Progenitor cell of endocrine pancreas (in vitro differentiated cells): ENCODE measurements at places on chromosomes 4 and X.

DNA sequence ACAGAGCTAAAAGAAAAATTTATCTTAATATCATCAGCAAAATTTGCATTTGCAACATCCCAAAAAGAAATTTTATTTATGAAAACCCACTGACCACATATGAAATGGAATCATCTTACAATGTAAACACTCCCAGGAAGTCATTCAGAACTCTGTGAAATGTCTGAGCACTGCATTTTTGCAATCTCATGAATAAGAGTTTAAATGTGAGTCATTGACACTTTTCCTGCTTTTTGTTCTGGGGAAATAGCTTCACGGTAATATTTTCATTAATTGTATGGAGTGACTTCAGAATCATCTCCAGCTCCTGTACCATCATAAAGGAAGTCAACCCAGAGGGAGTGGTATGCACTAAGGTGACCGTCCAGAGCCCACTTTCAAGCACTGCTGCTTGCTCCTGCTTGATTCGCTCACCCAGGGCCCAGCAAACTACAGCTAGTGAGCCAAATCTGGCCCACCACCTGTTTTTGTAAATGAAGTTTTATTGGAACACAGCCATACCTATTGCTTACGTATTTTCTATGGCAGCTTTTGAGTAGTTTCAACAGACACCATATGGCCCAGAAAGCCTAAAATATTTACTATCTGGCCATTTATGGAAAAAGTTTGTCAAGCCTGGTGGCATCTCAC, 17.2 kb downstream of the EDNRA start:
- DNase-seq, result no peak

- DNase-seq, result no peak
Measured at GRCh38 chr4:152188801-152189200, 347.1 kb downstream of the FBXW7 start.

- DNase-seq, result no peak
Measured at GRCh38 chrX:110403441-110404238, 45.0 kb downstream of the RTL9 start.

DNA sequence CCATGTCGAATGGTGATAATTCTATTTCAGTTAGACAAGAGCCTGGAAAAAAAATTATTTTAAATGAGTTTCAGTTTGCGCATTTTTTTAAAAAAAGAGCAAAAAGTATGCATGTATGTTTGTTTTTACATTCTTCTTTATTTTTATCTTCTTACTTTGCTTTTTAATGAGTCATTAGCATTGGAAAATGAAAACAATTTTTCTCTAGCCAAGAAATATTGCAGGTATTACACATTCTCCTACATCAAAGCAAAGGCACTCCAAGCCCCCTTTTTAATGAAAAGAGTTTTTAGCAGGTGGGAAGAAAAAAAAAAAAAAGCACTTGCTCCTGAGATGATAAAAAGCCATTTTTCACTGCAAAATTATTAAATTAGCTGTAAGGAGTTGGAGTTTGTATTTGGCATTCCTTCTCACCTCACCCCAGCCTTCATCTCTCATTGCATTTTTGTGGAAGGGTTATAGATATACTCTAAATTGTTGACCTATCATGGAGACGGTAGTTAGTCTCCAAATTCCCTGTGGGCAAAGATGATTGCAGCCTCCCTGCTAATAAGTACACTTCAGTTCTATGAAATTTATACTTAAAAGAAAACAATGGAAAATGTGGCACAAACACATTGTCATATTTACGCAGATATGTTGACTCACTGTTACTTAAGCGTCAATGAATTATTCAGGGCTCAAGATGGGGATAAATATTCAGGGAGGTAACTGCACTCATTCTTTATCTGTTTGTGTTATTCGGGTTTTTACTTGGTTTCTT, 43.8 kb downstream of the PALLD start:
- no peak for DNase-seq

- DNase-seq, result no peak
Measured at GRCh38 chr4:104020641-104021040, 300.9 kb upstream of the TACR3 start.

GRCh38 chr4:3073158-3074077, 920 bp downstream of the HTT-AS start:
- DNase-seq, result peak; percentile 39

GRCh38 chr4:37803348-37803973, 23.0 kb upstream of the PGM2 start:
- DNase-seq, result no peak

- no peak for DNase-seq
Measured at GRCh38 chr4:104728380-104729122, 233.9 kb upstream of the CXXC4 start.

DNA sequence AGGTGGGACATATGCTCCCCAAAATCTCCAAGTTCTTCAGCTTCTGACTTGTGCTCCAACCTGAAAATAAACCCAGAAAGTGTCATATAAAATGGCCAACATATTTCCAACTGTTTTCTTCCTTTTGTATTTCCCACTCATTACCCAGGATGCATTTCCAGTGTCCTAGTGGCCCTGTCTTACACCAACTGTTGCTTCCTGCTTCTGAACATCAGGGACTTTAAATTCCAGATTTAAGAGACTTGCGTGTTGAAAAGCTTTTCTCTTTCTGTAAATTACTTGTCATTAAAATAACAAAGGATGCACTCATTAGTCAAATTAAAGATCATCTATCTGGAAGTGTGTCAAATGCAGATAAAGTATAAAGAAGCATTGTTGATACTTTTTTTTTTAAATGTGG, 19.9 kb downstream of the MID1 start:
- DNase-seq, result no peak

- DNase-seq, result peak; percentile 27
Measured at GRCh38 chr4:185183622-185184281, 20.0 kb downstream of the CFAP97 start.

- DNase-seq, result no peak
Measured at GRCh38 chr4:169398316-169398715, 127.6 kb upstream of the SH3RF1 start.

- no peak for DNase-seq
Measured at GRCh38 chr4:48275247-48275646, 5.6 kb upstream of the TEC start.

- no peak for DNase-seq
Measured at GRCh38 chr4:173243321-173243720, 74.7 kb downstream of the GALNT7 start.

DNA sequence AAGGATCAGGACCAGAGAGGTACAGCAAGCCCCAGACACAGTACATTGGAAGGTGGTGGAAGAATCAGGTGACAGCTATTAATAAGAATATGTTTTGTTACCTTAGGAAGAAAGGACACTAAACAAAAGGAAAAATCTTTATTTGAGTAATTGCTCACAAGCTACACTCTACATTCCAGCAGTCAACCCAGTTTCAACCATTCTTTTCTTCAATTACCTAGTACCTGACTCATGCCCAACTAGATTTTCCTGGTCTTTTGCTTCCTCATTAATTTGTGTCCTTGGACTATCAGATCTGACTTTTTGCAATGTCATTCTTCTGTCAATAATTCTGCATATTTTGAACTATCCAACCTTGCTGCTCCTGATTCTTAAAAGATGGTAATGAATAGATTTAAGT, 22.5 kb upstream of the GLRA2 start:
- DNase-seq, result no peak

DNA sequence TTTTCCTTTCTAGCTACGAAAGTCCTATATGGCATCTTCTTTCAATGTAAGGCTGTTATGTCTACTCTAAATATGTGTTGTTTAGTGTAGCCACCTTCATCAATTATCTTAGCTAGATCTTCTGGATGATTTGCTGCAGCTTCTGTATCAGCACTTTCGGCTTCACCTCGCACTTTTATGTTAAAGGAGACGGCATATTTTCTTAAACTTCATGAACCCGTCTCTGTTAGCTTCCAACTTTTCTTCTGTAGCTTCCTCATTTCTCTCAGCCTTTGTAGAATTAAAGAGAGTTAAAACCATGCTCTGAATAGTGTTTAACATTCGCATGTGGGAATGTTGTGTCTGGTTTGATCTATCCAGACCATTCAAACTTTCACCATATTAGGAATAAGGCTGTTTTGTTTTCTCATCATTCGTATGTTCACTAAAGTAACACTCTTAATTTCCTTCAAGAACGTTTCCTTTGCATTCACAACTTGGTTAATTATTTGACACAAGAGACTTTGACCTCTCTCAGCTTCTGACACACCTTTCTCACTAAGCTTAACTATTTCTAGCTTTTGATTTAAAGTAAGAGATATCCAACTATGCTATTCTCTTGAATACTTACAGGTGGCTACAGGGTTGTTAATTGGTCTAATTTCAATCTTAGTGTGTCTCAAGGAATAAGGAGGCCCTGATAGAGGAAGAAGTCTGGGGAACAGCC, 476.8 kb downstream of the GABRG1 start:
- no peak for DNase-seq

GRCh38 chrX:13506574-13506973, 62.8 kb upstream of the EGFL6 start:
- DNase-seq, result peak; percentile 14

GRCh38 chr4:70768301-70768948, 46.7 kb downstream of the RUFY3 start:
- no peak for DNase-seq

DNA sequence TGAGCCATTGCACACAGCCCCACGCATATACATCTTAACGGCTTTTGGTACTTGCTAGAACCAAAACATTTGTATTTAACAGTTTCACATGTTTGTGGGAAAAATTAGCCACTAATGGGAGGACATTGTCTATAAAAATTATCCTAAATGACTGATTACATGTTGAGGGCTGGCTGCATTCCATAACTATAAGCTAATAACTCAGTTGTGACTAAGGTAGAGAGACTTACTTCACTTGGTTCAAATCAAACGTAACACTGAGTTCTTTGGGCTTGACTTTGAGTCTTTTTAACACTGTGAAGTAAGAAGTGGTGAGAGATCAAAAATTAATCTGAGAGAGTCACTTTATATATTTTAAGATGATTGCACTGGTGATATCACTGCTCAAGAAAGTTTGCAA, 47.9 kb upstream of the PGRMC2 start:
- no peak for DNase-seq

GRCh38 chrX:130994671-130995070, 63.5 kb upstream of the ARHGAP36 start:
- DNase-seq, result peak; percentile 20

DNA sequence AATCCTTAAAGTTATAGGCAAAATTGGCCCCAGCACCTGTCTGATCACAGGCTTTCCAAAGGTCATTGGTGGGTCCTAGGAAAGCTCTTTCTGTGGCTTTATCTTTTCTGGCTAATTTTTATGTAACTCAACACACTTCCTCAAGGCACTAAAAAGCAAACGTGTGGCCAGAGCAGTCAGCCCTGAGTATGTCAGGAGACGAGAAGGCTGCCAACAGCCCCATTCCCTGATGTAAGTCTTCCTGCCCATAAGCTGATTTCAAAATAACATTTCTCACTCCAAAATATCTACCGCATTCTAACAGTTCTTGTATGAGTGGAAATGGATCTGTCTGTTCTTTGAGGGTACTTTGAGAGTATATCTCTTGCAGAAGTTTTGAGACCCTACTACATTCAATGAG, 25.5 kb upstream of the FUNDC1 start:
- DNase-seq, result no peak

- DNase-seq, result no peak
Measured at GRCh38 chr4:123453061-123453680, 56.6 kb downstream of the SPRY1 start.

DNA sequence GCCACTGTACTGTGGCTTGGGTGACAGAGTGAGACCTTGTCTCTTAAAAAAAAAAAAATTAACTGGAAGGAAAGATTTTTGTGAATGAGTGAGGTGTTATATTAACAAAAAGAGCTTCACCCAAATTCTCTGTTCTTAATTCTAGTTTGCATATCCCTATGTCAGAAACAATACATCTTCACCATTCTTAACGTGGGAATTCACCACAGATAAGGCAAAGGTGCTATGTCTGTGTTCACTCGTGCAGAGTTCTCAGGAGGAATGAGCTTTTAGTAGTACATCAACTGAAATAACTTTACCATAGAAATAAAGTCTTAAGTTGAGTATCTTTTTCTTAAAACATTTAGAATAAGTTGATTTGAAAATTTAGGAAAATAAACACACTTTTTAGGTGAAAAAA, 135.1 kb downstream of the RAPGEF2 start:
- DNase-seq, result no peak

- no peak for DNase-seq
Measured at GRCh38 chr4:42965326-42965725, 72.8 kb downstream of the GRXCR1 start.

- DNase-seq, result no peak
Measured at GRCh38 chr4:144667500-144667899, 21.5 kb downstream of the HHIP start.

GRCh38 chr4:176638992-176639391, 153.7 kb downstream of the VEGFC start:
- no peak for DNase-seq

DNA sequence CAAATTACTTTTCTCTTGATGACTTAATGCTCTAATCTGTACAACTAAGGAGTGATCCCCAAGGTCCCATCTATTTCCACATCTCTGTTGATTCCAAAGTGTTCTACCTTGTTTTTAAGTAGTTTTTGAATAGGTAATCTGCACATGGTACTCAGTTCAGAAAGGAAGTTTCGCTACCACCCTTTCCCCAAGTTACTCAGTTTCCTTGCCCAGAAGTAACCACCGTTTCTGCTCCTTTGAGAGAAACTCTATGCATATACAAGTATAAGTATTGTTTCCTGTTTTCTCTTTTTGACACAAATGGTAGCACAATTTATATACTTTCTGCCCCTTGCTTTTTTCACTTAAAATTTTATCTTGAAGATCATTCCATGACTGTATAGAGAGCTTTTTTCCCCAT, 18.1 kb downstream of the TMEM154 start:
- DNase-seq, result no peak

DNA sequence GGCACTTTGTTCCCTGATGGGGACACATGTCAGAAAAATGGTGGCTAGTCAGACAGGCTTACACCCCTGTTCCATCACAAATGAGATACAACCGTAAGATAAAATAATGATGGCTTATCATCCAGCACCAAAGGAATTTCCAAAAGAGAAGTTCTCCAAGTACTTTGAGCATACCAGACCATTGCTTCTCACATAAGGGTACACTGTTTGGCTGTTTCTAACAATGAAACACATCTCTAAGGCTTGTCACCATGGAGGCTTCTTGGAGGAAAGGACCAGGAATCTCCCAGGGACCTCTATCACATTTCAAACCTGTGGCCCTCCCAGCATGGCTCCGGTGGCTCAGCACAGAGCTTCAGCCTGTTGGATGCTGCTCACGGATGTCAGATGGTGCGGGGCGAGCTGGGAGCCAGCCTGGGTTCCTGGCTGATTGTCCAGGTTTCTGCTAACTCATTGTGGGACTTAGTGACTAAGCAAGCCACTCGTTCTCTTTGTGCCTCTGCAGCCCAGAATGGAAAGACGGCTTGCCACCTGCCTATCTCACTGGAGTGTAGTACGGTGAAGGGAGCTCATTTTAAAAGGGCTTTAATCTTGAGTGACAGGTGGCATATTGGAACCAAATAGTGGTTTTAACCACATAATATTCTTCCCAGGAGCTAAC, 54.5 kb downstream of the FHDC1 start:
- no peak for DNase-seq

- no peak for DNase-seq
Measured at GRCh38 chr4:153758688-153759406, 977 bp downstream of the RNF175 start.

- DNase-seq, result no peak
Measured at GRCh38 chrX:134745636-134746409, 87.6 kb upstream of the PLAC1 start.
